ENCODE measurements at places on chromosomes 3 and 15. TPM values are rescaled to one million over a fixed set of nuclear protein-coding genes. Genes with fewer than 3 reads are reported as not detected.

The RNU5B-1 gene
- total RNA-seq: 18.6 TPM

The GOLGA6L2 gene
- not detected for total RNA-seq

The IL17RD gene
- total RNA-seq: 8.9 TPM

The HRG gene
- total RNA-seq: not detected

The RBPMS2 gene
- 189 TPM for total RNA-seq

The CCR8 gene
- total RNA-seq: not detected

The SCN5A gene
- 150 TPM for total RNA-seq

The RAB7A gene
- 253 TPM for total RNA-seq

The FAM219B gene
- total RNA-seq: 88.8 TPM

The SLC9A9 gene
- 2.2 TPM for total RNA-seq

The APOD gene
- total RNA-seq: 1,096 TPM

The IGSF10 gene
- total RNA-seq: 1.6 TPM

The C3orf20 gene
- not detected for total RNA-seq

The ATP10A gene
- 2.3 TPM for total RNA-seq

The MAPK6 gene
- total RNA-seq: 15.2 TPM

The GPR62 gene
- 0.21 TPM for total RNA-seq

- no peak for DNase-seq
Observed at GRCh38 chr3:83096-83495, 113.5 kb upstream of the CHL1 start.

DNA sequence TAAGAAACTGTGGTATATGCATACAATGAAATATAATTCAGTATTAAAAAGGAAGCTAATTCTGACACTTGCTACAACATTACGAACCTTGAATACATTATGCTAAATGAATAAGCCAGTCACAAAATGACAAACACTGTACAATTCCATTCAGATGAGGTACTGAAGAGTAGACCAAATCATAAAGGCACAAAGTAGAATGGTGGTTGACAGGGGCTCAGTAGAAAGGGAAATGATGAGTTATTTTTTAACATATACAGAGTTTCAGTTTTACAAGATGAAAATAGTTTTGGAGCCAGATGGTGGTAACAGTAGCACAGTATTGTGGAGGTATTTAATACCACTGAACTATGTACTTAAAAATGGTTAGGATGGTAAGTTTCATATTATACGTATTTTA is 254.6 kb upstream of the RBMS3 start:
- no peak for DNase-seq

DNA sequence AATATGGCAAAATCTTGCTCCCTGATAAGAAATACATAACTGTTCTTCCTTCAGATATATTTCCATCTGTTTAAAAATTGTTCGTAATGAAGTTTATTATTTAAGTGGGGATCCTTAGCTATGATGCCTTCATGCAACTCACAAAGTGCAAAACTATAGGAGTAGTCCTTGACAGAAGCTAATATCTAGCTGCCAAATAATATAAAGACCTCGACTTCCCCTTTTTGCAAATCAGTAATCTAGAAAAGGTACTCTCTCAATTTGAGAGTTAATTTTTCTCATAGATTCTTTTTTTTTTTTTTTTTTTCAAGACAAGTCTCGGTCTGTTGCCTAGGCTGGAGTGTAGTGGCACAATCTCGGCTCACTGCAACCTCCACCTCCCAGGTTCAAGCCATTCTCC is 23.0 kb downstream of the SLTM start:
- DNase-seq: no peak

- no peak for DNase-seq
Observed at GRCh38 chr3:10764259-10765051, 51.6 kb upstream of the SLC6A11 start.

- no peak for DNase-seq
Observed at GRCh38 chr3:188607805-188608315, 453.9 kb downstream of the LPP start.

- no peak for DNase-seq
Observed at GRCh38 chr15:39165020-39165706, 415.7 kb upstream of the THBS1 start.

DNA sequence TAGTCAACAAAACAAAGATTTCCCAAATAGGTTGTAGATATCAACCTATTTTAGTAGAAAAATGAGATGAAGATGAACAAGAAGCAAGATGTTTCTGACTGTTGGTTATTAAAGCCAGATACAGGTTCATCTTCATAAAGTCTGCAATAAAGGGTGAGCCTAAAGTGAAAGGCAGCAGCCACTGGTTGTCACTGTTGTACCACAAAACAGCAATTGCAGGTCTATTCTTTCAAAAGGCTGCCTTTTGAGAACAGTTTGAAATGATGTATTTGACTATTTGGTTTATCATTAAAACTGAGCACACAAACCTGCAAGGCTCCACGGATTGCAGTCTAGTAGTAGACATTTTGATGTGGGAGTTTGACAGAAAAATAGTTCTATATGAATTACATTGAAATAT is 543.4 kb downstream of the GBE1 start:
- DNase-seq: no peak

GRCh38 chr15:97023488-97023844 is 693.0 kb downstream of the NR2F2 start:
- no peak for DNase-seq

DNA sequence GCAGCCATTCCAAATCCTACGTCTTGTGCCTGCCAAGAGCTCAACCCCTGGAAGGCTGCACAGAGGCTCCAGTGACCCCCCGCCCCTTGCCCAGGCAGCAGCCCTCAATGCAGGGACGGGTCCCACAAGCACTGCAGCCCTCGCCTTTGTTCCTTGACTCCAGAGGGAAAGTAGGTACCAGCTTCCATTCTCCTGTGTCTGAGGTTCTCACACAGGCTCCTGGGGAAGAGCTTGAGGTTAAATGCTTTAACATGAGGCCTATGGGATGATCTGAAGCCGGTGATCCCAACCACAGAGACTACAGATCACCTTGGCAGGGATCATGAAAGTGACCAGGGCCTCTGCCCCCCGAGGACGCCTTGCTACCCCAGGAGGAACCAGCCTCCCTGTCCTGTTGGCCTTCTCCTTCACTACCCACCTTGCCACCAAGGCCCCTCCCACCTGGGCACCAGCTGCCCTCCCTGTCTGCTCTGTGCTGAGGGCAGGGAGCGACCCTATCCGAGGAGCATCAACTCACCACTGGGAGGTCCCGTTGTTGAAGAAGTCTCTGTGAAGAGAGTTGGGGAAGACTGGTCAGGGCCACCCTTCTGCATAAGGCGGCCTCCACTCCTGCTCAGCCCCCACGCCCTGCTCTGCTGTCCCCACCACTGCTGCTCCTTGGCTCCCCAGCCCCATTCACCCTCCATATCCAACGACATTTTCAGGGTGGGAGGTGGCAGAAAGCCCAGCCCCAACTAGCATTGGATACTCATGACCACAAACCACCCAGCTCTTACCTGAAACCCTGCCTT is 95.3 kb downstream of the SEC22A start:
- DNase-seq: peak; percentile 46

- DNase-seq: no peak
Observed at GRCh38 chr15:55774113-55774970, 31.4 kb upstream of the PRTG start.

GRCh38 chr3:108359011-108359410 is 62.7 kb downstream of the HHLA2 start:
- no peak for DNase-seq

GRCh38 chr3:129031476-129032215 is 28.9 kb upstream of the GP9 start:
- DNase-seq: no peak

- DNase-seq: no peak
Observed at GRCh38 chr3:29936766-29937165, 655.9 kb downstream of the RBMS3 start.

GRCh38 chr15:23853286-23853685 is 166.2 kb upstream of the NDN start:
- no peak for DNase-seq

DNA sequence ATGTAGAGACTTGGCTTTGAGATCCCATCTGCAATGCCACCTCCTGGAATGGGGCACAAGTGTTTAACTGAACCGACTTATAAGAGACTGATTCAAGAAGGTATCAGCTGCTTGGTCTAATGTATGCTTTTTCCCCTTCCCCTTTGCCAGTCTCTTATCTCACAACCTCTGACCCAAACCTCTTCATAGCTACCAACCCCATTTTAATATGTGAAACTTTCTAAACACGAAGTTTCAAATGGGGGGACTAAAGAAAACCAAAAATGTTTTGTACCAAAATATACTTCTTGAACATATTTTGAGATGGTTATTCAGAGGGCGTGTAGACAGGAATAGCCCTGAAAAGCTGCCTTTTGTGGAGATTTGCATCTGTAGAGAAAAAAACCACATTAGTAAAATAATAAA is 73.1 kb downstream of the OXSM start:
- no peak for DNase-seq

- DNase-seq: no peak
Observed at GRCh38 chr3:17579289-17580031, 163.0 kb downstream of the TBC1D5 start.

- DNase-seq: no peak
Observed at GRCh38 chr3:16828815-16829214, 55.9 kb upstream of the PLCL2 start.

DNA sequence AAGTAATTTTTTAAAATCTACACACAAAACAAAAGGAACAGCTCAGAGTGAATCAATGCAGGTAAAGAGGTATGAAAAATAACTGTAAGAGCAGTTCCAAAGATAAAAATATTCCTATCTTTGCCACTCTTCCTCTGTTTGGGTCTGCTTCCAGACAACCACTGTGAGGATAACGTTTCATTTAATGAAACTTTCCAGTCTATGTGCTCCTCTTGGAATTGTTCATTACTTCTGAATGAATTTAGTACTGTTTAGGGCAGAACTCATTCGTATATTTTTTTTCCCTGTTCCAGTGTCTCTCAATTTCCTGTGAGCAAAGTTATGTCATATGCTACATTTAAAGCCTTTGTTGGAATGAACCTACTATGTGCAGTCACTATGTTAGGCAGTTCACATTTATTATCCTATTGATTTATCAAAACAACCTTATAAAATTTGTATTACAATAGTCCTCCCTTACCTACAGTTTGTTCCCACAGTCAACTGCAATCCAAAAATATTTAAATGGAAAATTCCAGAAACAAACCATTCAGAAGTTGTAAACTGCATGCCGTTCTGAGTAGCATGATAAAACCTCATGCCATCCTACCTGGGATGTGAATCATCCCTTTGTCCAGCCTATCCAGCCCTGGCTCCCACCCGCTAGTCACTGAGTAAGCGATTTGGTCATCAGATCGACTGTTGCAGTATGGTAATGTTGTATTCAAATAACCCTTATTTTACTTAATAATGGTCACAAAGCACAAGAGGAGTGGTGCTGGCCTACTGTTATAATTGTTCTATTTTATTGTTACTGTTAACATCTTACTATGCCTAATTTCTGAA is 98.1 kb downstream of the TMCC1 start:
- DNase-seq: no peak

DNA sequence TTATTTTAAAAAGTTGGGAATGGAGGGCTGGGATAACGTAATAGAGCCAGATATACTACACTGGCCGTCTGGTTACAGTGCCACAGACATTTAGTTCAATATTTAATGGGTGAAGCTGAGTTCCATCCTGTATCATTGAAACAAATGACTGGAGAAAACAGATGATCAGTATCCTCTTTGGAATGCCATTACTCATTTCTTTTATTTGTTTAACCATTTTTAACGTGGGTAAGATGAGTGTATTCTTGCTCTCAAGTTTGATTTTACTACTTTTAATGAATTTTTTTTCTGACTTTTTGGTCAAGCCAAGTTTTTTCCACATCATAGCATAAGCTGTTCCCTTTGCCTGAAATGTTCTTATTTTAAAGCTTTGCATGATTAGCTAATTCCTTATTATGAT is 53.9 kb upstream of the GRM7 start:
- DNase-seq: no peak

- no peak for DNase-seq
Observed at GRCh38 chr15:100613208-100613607, 10.8 kb downstream of the ASB7 start.

- peak; percentile 64 for DNase-seq
Observed at GRCh38 chr3:4656059-4656458, 162.9 kb downstream of the ITPR1 start.

DNA sequence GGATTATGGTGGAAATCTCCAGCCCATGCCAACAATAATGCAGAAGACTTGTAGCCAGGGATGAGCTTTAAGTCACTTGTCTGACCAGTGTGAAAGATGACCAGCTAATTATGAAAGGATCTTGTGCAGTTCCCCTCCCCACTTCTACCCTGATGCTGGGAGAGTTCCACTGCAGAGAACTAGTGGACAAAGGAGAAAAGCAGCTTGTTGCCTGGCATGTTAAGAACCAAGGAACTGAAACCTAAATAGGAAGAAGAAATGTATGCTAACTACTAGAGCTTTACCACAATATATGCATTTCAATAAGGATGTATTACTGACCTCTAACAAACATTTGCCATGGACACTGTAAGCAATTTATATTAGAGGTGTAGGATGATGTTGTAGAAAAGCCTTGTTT is 52.2 kb upstream of the CSTA start:
- DNase-seq: no peak

All from heart left ventricle (tissue), 16 donors.